ENCODE measurements at places on chromosomes 3 and 15. TPM values are rescaled to one million over a fixed set of nuclear protein-coding genes. Genes with fewer than 3 reads are reported as not detected.

SLC9A9 gene
- 6.6 TPM for total RNA-seq

STAC gene
- not detected for total RNA-seq

EEF1AKMT4 gene
- 4.5 TPM for total RNA-seq

DNA sequence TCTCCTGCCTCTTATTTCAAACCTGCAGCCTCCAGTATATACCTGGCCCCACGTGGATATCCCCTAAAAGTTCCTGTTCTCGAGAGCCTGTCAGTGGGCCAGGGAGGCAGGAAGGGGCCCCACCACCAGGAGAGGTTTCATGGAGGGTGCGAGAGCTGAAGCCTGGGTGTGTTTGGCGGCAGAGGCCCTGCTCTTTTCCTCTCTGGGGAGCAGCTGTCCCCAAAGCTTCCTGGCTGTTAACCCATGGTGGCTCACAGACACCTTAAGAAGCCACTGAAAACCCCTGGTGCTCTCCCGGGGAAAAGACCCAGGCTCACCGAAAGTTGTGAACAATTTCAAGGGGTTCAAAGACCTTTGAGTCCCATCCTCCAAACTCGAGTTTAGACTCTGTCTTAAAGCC lies 1.1 kb downstream of the PRRT3 start:
- peak overlapping the region; percentile 78 for H3K4me3 ChIP-seq
- H3K27me3 ChIP-seq: no peaks in the 10 kb centered on the region
- H3K27ac ChIP-seq: peak overlapping the region; percentile 5
- H3K4me1 ChIP-seq: peaks cover 22% of the 10 kb centered on the region
- DNase-seq: peak; percentile 28

OCA2 gene
- not detected for total RNA-seq

GRCh38 chr15:96329403-96329981 lies 1.0 kb upstream of the NR2F2 start:
- H3K4me3 ChIP-seq: no peak overlapping the region
- peaks cover 13% of the 10 kb centered on the region for H3K4me1 ChIP-seq
- DNase-seq: no peak
- H3K27me3 ChIP-seq: peaks cover 80% of the 10 kb centered on the region

DNA sequence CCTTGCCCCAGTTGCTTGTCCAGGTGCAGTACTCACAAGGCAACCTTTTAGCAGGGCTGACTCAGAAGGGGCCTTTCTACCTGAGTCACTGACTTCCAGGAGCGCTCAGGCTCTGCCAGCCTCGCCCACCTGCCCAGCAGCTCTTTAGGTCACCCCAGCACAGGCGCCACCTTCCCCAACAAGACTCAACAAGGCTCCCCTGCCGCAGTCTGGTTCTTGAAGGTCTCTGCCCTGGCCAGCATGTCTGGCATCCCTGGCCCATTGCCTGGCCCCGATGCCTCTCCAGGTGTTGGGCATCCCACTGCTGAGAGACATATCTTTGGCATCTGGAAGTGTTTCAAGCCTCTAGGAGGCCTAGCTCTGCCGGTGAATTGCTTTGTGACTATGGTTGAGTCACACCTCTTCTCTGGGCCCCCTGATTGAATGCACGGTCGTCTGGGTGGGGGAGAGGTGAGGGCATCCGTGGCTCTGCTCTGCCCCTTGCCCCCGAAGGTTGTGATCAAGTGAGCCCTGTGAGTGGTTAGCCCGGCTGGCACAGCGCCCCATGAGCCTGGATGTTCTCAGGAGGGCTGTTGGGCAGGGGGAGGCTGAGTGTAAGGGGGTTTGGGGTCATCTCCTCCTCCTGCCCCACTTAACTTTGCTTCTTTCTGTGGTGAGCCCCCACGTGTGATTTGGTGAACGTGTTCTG lies 21.6 kb downstream of the SNX33 start:
- peaks cover 7% of the 10 kb centered on the region for H3K4me1 ChIP-seq
- H3K27me3 ChIP-seq: no peaks in the 10 kb centered on the region
- no peak overlapping the region for H3K4me3 ChIP-seq
- H3K27ac ChIP-seq: peak overlapping the region; percentile 34

DNA sequence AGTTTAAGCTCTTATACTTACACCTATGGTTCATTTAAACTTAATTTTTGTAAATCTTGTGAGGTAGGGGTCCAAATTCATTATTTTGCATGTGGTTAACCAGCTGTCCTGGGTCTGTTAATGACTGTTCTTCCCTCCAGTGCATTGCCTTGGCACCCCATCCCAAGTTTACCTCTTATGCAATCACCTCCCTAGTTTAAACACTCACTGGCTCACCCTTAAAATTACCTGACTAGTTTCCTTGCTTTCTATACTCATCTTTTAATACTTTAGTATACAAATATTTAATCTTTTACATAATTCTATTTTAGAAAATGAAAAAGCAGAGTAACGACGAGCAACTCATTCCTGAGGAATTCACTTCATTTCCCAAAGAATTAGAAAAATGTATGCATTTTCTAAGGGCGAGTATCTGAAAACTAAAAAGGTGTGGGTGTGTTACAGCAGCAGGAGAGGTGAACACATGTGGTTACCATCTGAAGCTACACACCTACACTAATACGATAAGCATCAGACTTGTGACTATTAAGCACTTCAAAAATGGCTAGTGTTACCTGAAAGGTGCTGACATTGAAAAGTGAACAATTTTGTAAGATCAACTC lies 33.7 kb downstream of the TJP1 start:
- no peaks in the 10 kb centered on the region for H3K36me3 ChIP-seq
- H3K27ac ChIP-seq: no peak overlapping the region
- peaks cover 3% of the 10 kb centered on the region for H3K27me3 ChIP-seq

GRCh38 chr3:20080956-20081554 lies 40.8 kb downstream of the KAT2B start:
- peaks cover 61% of the 10 kb centered on the region for H3K36me3 ChIP-seq

DNA sequence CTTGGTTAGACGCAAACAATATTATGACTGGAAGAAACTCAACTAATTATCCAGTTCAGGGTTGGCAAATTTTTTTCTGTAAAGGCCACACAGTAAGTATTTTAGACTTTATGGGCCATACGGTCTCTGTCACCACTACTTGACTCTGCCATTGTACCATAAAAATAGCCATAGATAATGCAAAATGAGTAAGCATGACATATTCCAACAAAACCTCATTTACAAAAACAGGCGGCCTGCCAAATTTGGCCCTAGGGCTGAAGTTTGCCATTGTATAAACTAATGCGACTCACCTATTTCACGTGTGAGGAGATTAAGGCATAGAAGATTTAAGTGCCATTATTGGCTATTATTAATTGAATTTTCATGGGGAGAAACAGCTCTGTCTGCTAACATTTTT lies 116.8 kb upstream of the CNTN6 start:
- no peak for DNase-seq
- no peak overlapping the region for H3K4me3 ChIP-seq
- H3K27me3 ChIP-seq: no peaks in the 10 kb centered on the region
- no peaks in the 10 kb centered on the region for H3K4me1 ChIP-seq
- no peaks in the 10 kb centered on the region for H3K36me3 ChIP-seq
- H3K27ac ChIP-seq: no peak overlapping the region

GRCh38 chr15:30990036-30990435 lies 1.4 kb downstream of the MTMR10 start:
- peaks cover 32% of the 10 kb centered on the region for H3K4me1 ChIP-seq
- H3K27ac ChIP-seq: peak overlapping the region; percentile 91
- H3K27me3 ChIP-seq: peaks cover 4% of the 10 kb centered on the region

RETNLB gene
- not detected for total RNA-seq

GRCh38 chr15:70699890-70700289 lies 63.5 kb downstream of the UACA start:
- H3K27ac ChIP-seq: no peak overlapping the region
- no peak for DNase-seq
- H3K27me3 ChIP-seq: peaks cover 35% of the 10 kb centered on the region

DNA sequence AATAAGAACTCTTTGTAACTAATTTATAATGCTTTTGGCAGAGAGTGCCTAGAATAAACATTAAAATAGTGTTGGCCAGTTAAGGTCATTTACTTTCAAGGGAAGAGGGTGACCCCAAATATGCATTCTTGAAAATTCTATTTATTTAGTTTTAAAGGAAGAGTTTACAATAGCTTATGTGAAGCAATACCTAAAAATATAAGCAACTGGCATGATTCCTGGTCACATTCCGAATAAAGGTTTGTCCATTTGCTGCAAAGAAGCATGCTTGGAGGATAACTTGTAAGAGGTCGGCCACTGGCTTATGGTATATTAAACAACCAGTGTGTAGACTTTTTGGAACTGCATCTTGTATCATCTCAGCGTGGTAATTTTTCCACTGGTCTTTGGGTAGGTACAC lies 10.2 kb downstream of the MITF start:
- no peak overlapping the region for H3K27ac ChIP-seq
- peaks cover 4% of the 10 kb centered on the region for H3K4me1 ChIP-seq
- H3K36me3 ChIP-seq: no peaks in the 10 kb centered on the region
- no peak overlapping the region for H3K4me3 ChIP-seq
- H3K27me3 ChIP-seq: no peaks in the 10 kb centered on the region

DNA sequence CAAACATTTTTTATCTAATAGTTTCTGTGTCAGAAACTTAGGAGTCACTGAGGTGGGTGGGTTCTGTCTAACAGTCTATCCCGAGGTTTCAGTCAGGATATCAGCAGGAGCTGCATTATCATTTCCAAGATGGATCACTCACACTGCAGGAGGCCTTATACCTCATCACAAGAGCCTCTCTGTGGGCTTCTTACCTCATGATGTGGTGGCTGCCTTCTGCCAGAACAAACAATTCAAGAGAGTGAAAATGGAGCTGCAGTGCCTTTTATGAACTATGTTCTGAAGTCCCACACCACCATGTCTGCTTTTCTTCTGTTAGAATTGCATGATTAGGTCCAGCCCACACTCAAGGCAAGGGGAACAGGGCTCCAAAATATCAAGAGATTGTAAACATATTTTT lies 27.9 kb downstream of the RFX7 start:
- no peak overlapping the region for H3K4me3 ChIP-seq
- DNase-seq: no peak
- H3K27me3 ChIP-seq: no peaks in the 10 kb centered on the region
- H3K4me1 ChIP-seq: no peaks in the 10 kb centered on the region
- H3K36me3 ChIP-seq: peaks cover 40% of the 10 kb centered on the region
- H3K27ac ChIP-seq: no peak overlapping the region

- no peak for DNase-seq
- no peak overlapping the region for H3K4me3 ChIP-seq
- no peaks in the 10 kb centered on the region for H3K27me3 ChIP-seq
- H3K36me3 ChIP-seq: peaks cover 13% of the 10 kb centered on the region
- no peak overlapping the region for H3K27ac ChIP-seq
- H3K4me1 ChIP-seq: peaks cover 11% of the 10 kb centered on the region
These were observed 40.9 kb downstream of the B3GNT5 start for GRCh38 chr3:183293966-183294365.

DNA sequence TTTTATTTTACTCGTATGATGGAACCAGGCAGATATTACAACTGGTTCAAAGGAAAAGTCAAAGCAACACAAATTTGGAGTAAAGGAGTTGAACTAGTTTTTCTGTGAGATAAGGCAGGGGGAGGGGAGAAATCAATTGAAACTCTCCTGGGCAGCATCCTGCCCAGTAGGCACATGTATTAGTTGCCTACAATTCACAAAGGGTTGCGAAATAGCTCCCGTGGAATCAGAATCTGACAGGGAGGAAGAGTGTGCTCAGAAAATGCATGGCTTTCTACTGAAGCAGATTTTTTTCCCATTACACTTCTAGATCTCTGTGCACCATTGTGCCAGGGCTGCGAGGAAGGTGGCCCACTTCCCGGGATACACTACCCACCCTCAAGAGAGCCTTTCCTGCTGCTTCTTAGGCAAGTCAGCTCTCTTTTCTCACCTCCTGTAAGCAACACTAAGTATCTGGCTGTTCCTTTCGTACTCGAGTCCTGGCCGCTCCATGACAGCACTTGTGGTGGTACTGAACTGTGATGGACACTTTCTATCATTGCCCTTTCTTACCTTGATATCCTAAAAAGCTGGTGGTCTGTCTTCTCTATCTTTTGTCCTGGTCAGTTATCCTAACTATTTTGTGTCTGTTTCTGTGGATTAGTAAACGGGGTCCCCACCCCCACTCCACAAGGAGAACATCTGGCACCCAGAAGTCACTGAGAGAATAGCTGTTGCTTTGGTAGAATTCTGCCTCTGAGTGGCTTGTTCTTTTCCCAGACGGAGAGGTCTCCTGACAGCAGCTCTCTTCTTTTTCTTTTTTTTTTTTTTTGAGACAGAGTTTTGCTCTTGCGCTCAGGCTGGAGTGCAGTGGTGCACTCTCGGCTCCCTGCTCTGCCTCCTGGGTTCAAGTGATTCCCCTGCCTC lies 74.8 kb downstream of the RPL39L start:
- H3K4me3 ChIP-seq: no peak overlapping the region
- DNase-seq: no peak
- peaks cover 45% of the 10 kb centered on the region for H3K4me1 ChIP-seq
- H3K27ac ChIP-seq: peak overlapping the region; percentile 36

Data from activated CD8-positive, alpha-beta T cell treated with anti-CD3 and anti-CD28 coated beads, Interleukin-2, amount 10 ng/mL, durations not matched to agents 7 days and 5 days (primary cell).